ENCODE measurements at places on chromosomes 5 and 9. TPM values are rescaled to one million over a fixed set of nuclear protein-coding genes. Genes with fewer than 3 reads are reported as not detected.

GRCh38 chr9:71767776-71768321, 464 bp downstream of the CEMIP2 start:
- DNase-seq = peak; percentile 76
- H3K27me3 ChIP-seq = peaks cover 4% of the 10 kb centered on the region
- no peaks in the 10 kb centered on the region for H3K36me3 ChIP-seq
- peak overlapping the region; percentile 95 for H3K27ac ChIP-seq

DNA sequence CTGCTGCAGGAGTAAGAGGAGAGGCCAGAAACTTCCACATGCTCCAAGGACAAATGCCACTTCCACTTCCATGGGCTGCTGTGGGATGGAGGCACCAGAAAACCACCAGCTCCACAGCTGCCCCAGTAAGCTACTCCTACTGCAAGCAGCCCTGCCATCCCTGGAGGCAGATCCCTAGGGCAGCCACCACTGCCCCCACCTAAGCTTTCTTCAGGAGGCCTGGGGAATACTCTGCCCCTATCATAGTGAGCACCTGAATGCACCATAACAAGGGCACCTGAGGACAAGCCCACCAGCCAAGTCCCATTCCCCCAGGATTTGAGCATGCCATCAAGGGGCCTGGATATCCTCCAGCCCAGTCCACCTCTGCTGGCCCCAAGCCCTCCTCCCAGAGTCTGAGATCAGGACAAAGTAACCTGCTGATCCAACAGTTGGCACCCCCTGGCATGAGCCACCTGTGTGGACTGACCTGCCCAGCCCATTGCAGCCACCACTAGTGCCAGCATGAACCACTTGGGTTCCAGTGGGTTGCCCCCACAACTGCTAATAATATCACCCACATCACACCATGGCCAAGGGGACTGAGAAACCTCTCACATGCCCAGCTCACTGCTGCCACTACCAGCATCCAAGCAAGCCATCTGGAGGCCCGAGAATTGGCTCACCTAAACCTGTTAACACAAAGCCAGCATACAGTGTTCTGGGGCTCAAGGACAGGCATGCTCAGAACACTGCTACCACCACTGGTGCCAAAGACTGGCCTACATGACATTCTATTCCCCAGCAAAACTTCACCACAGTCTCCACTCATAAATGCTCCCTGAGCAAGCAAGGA, 480.1 kb downstream of the CDH12 start:
- no peak overlapping the region for H3K4me3 ChIP-seq
- H3K27ac ChIP-seq = no peak overlapping the region

DNA sequence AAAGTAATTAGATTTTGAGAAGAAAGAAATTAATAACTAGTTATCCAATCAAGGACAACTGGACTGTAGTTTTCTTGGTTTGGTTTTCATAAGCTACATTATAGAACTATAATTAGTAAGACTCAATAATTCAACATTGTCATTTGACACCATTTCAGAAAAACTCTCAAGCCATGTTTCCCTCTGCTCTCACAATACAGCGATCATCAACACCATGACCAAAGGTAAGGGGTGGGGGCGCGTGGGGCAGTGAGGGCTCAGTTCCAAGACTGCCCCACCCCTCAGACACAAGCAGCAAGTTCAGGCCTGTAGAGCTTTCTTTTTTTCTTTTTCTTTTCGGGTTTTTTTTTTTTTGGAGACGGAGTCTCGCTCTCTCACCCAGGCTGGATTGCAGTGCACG, 6.4 kb downstream of the CMBL start:
- no peaks in the 10 kb centered on the region for H3K36me3 ChIP-seq
- no peak overlapping the region for H3K4me3 ChIP-seq
- H3K27ac ChIP-seq = no peak overlapping the region
- no peaks in the 10 kb centered on the region for H3K4me1 ChIP-seq
- DNase-seq = no peak

GRCh38 chr5:59640411-59640810, 253.1 kb downstream of the PDE4D start:
- no peaks in the 10 kb centered on the region for H3K36me3 ChIP-seq
- H3K4me1 ChIP-seq = no peaks in the 10 kb centered on the region
- DNase-seq = no peak
- no peak overlapping the region for H3K27ac ChIP-seq

- no peak for DNase-seq
- no peak overlapping the region for H3K4me3 ChIP-seq
- no peaks in the 10 kb centered on the region for H3K27me3 ChIP-seq
- no peaks in the 10 kb centered on the region for H3K4me1 ChIP-seq
Measured at GRCh38 chr9:133383438-133383837, 7.3 kb downstream of the STKLD1 start.

DNA sequence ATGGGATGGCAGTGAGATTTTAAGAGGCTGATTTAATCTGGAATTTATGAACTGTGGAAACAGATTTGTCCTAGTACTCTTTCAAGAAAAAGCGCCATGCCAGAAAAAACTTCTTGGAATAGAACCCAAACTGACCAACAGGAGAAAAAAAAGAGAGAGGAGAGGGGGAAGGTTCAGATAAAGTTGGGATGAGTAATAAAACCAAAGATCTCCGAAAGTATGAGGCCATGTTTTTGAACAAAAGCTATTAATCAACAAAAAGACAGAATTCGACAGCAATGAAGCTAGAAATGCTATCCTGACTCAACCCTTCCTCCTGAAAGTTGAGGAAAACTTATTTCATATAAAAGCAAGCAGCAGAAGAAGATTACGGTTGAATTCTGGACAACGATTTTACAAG, 135.5 kb downstream of the CEMIP2 start:
- no peaks in the 10 kb centered on the region for H3K4me1 ChIP-seq
- DNase-seq = no peak
- H3K27ac ChIP-seq = no peak overlapping the region
- H3K4me3 ChIP-seq = no peak overlapping the region

DNA sequence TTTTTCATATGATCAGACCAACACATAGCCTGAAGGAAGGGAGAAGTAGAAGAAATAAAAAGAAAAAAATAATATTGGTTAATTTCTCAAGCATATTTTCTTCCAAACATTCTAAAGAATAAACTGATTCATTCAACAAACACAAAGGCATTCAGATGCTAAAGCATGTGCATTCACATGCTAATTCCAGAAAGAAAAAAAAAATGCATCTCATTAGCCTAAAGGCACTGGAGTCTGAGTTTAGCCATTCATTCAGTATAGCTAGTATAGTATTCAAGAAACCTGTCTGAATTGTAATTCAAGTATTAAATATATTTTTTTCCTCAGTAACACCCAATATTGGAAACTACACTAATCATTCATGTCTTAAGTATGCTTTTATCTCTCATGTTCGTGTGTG, 61.0 kb upstream of the FER start:
- no peak for DNase-seq
- H3K27ac ChIP-seq = no peak overlapping the region
- H3K36me3 ChIP-seq = no peaks in the 10 kb centered on the region
- H3K27me3 ChIP-seq = no peaks in the 10 kb centered on the region
- no peaks in the 10 kb centered on the region for H3K4me1 ChIP-seq

DNA sequence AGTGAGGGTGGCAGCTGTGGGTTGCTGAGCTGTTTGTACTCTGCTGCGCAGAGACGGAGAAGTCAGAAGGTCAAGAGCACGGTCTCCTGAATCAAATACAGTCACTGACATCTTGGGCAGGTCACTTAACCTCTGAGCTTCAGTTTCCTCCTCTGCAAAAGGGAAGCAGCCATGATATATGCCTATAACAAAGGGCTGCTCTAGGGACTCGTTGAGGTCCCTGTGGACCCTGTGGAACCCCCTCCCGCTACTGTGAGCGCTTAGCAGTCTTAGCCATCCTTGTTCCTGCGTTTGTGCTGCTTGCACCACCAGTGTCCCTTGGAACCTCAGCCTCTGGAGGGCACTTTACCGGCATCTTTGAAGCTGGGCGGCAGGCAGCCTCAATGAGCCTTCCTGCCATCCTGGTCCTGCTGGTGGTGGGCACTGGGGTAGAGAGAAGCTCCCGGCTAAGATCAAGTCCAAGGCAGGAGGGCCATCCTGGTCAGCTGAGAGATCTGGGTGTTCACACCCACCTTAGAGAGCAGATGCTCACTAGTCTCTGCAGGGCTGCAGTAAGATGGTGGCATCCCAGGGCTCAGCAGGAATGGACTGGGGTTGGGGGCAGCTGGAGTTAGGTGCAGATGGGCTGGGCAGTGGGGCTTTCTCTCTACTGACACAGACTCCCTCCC, 8.7 kb downstream of the JADE2 start:
- no peak for DNase-seq
- no peaks in the 10 kb centered on the region for H3K27me3 ChIP-seq
- peaks cover 11% of the 10 kb centered on the region for H3K36me3 ChIP-seq
- no peak overlapping the region for H3K27ac ChIP-seq
- peaks cover 33% of the 10 kb centered on the region for H3K4me1 ChIP-seq

- no peak overlapping the region for H3K27ac ChIP-seq
- no peaks in the 10 kb centered on the region for H3K36me3 ChIP-seq
- no peaks in the 10 kb centered on the region for H3K4me1 ChIP-seq
Measured at GRCh38 chr5:122332599-122333555, 20.8 kb downstream of the SNCAIP start.

Gene STK32A
- 7.4 TPM for total RNA-seq

DNA sequence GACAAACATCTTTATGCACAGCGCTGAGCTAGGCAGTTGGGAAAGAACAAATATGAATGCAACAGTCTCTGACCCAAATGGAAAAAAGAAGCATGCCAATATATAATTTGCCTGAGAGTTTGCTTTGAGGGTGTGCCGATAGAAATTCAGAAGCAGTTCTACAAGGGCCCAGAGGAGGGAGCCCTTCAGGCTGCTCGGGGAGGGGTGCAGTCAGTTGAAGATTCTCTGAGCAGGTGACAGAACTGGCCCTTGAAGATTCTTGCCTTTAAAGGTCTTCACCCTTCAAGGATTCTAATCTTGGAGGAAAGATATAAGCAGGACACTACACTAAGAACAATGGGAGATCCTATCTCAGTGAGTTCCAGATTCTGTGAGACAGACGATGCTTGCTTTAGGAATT, 3.7 kb upstream of the PAPPA start:
- no peak overlapping the region for H3K4me3 ChIP-seq
- peaks cover 3% of the 10 kb centered on the region for H3K4me1 ChIP-seq
- H3K27me3 ChIP-seq = peaks cover 29% of the 10 kb centered on the region
- no peaks in the 10 kb centered on the region for H3K36me3 ChIP-seq
- no peak overlapping the region for H3K27ac ChIP-seq

- H3K4me1 ChIP-seq = no peaks in the 10 kb centered on the region
- no peak overlapping the region for H3K27ac ChIP-seq
- DNase-seq = peak; percentile 25
- no peaks in the 10 kb centered on the region for H3K27me3 ChIP-seq
Measured at GRCh38 chr9:93893899-93894690, 61.1 kb downstream of the BARX1 start.

Gene AGXT2
- total RNA-seq = not detected

DNA sequence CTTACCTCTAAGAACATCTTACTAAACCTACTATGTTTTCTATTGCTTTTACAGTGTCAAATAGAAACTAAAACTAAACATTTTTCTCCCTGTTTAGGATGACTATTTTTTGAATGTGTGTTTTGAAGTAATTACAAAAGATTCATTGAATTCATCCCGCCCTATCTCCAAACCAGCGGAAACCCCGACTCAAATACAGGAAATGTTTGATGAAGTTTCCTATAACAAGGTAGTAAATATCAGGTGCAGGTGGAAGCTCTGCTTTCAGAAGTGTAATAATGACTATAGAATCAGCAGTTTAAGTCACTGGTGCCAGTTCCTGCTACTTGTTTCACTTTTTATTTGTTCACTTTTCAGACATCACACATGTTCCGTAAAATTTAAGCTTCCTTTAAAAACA, 20.0 kb downstream of the ERAP2 start:
- H3K36me3 ChIP-seq = no peaks in the 10 kb centered on the region
- DNase-seq = no peak
- no peaks in the 10 kb centered on the region for H3K27me3 ChIP-seq
- no peaks in the 10 kb centered on the region for H3K4me1 ChIP-seq
- no peak overlapping the region for H3K27ac ChIP-seq

Gene SLC25A46
- 24.5 TPM for total RNA-seq

Gene TMEM215
- total RNA-seq = not detected

DNA sequence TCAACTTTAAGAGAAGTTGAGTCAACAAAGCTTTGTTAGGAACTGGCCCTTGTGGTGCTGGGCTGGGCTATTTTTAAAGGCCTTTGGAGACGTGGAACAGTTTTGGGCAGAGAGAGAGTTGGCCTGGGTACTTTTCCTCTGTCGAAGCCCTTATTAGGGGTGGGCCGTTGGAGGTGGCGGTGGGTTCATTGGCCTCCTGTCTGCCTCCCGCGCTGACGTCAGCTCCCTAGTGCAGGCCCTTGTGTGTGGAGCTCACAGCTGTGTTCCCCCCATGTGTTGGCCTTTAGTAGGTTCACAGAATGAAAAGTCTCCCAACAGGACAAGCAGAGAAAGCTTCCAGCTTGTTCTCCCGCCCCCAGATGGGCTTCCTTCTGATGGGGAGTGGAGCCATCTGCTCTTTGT, 2.7 kb downstream of the NCS1 start:
- H3K27ac ChIP-seq = no peak overlapping the region
- no peaks in the 10 kb centered on the region for H3K27me3 ChIP-seq
- H3K4me1 ChIP-seq = peaks cover 9% of the 10 kb centered on the region
- H3K36me3 ChIP-seq = no peaks in the 10 kb centered on the region
- no peak for DNase-seq
- no peak overlapping the region for H3K4me3 ChIP-seq

Gene SEMA6A
- 101 TPM for total RNA-seq

GRCh38 chr9:75623462-75623861, 267.0 kb upstream of the PCSK5 start:
- H3K4me1 ChIP-seq = no peaks in the 10 kb centered on the region
- H3K27me3 ChIP-seq = no peaks in the 10 kb centered on the region
- H3K27ac ChIP-seq = no peak overlapping the region
- H3K4me3 ChIP-seq = no peak overlapping the region
- H3K36me3 ChIP-seq = no peaks in the 10 kb centered on the region
- no peak for DNase-seq

Gene IFNA21
- not detected for total RNA-seq

DNA sequence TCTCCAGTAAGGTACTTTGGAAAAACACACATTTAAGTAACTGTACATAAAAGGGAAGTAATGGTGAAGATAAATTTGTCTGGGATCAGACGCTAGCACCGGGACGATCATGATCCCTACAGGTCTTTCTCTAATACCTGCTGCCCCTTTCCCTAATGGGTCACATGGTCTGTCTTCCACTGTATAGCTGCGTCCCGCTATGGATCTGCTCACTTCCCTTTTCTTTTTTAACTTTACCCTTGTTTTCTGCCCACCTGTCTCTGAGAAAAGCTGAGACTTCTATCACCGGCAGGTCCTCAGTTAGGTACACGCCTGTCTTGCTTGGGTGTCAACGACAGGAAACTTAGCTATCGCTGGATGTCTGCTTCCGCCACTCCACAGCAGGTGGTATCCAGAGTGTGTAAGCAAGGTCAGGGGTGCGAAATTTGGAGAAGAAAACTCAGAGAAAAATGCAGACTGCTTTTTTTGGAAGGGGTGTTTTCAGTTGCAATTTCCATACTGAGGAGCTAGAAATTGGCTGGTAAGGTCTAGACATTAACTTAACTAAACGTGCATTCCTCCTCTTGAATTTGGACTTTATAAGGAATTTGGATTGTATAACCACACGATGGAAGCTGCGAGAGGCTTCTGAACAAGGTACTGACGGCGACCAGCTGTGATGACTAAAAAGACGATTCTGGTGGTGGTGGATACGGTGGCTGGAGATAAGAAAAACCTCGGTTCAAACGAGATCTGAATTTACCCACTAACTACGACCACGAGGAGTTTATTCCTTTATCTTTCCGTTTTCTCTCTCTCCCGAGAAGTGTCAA, 1.1 kb upstream of the ICE1 start:
- DNase-seq = no peak
- H3K27me3 ChIP-seq = no peaks in the 10 kb centered on the region
- H3K27ac ChIP-seq = peak overlapping the region; percentile 100
- H3K4me1 ChIP-seq = peaks cover 8% of the 10 kb centered on the region
- H3K36me3 ChIP-seq = no peaks in the 10 kb centered on the region
- peak overlapping the region; percentile 95 for H3K4me3 ChIP-seq

Measured in endodermal cell (in vitro differentiated cells).